HCT116 (cell line): ENCODE measurements at places on chromosomes 2 and 18. TPM values are rescaled to one million over a fixed set of nuclear protein-coding genes. Genes with fewer than 3 reads are reported as not detected.

- DNase-seq: no peak
Observed at GRCh38 chr2:205805136-205805535, 122.8 kb downstream of the NRP2 start.

DNA sequence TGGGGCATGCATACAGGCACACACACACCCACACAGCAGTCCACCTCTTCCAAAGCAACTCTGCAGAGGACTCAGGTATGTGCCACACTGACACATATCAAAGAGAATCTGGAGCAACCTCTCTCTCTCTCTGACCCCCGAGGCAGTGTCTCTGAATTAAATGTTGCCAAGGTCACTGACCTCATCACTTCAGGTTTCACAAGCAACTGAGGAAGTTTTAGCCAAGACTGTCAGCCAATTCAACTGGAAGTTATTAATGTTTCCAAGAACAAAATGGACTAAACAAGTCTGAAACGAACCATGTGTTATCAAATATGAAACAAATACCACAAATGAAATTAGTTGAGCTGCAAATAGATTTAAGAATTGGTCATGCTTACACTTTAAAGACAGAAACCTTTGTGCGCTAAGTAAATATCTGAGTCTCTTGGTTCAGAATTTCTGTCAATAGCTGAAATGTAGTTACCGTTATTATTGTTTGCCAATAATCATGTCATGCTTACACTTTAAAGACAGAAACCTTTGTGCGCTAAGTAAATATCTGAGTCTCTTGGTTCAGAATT is 86.1 kb downstream of the SLC25A12 start:
- DNase-seq: no peak

LCT gene
- total RNA-seq: 0.12 TPM

BOLL gene
- not detected for total RNA-seq

GRCh38 chr2:240739797-240740196 is 48.1 kb downstream of the AQP12A start:
- DNase-seq: no peak

DNA sequence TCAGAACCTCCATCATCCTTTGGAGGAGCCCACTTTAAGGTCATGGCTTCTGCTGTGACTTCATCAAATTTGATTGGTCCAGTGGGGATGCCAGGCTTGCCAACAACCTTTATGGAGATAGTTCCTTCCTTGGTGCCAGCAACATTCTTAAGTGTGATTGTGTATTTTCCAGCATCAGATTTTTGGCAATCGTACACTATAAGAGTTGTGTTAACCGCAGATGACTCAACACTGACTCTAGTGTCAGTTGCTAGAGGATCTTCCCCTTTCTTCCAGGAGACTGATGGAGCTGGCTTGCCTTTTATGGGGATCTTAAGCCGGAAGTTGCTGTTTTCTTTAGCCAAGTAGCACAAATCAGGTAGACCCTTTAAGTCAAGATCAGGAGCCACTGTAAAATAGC is 98.7 kb downstream of the PLEKHA3 start:
- DNase-seq: no peak

GRCh38 chr2:64422466-64422865 is 31.5 kb upstream of the LGALSL start:
- no peak for DNase-seq

DNA sequence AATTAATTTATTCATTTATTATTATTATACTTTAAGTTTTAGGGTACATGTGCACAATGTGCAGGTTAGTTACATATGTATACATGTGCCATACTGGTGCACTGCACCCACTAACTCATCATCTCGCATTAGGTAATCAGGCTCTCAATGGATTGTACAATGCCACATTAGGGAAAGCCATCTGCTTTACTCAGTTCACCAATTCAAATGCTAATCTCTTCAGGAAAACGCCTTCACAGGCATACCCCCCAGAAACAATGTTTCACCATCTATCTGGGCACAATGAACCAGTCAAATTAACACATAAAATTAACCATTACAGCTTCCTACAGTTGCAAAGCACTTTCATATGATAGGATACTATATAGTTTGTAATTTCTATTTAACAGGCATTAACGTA is 84.8 kb upstream of the DNAJC10 start:
- no peak for DNase-seq

PSMA8 gene
- total RNA-seq: not detected

- DNase-seq: peak; percentile 96
Observed at GRCh38 chr2:33599175-33599942, at the start of gene FAM98A. Gene FAM98A (minus strand): TSS chr2:33599299. CDS start chr2:33599221, 78 bp downstream.

DNA sequence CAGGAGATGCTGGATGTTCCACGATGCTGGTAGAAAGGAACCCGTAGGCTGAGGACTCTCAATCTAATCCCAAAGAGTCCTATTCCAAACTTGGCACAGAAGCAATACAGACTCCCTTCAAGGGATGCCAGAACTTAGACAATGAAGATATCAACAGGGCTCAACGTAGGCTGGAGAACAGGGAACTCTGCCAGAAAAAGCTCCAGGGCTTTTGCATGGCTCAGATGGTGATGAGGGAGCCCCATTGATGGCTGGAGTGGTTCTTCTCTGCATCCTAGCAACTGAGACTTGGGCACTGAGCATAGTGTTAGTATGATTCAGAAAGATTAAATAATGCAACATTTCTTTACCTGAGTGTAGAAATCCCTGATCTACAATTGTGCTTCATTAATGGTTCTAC is 117.2 kb upstream of the NCK2 start:
- no peak for DNase-seq

- DNase-seq: no peak
Observed at GRCh38 chr18:23122334-23123229, 12.7 kb upstream of the CABLES1 start.

CCBE1 gene
- total RNA-seq: 0.84 TPM

GRCh38 chr2:84817239-84817655 is 63.6 kb downstream of the TRABD2A start:
- DNase-seq: no peak

ACSL3 gene
- total RNA-seq: 142 TPM

POTEJ gene
- total RNA-seq: not detected

DNA sequence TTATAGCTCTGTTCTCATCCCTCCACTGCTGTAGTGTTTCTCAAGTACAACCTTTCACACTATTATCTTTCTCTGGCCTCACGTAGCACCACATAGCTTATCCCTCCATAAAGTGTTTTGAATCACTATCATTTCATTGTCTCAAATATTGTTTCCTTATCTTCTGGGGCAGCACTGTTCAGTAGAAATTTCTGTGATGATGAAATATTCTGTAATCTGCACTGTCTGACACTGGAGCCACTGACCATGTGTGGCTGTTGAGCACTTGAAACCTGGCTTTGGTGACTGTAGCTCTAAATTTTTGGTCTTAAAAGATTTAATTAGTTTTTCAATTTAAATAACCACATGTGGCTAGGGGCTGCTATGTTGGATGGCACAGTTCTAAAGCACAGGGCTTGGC is 78.9 kb downstream of the CPS1 start:
- no peak for DNase-seq

DNA sequence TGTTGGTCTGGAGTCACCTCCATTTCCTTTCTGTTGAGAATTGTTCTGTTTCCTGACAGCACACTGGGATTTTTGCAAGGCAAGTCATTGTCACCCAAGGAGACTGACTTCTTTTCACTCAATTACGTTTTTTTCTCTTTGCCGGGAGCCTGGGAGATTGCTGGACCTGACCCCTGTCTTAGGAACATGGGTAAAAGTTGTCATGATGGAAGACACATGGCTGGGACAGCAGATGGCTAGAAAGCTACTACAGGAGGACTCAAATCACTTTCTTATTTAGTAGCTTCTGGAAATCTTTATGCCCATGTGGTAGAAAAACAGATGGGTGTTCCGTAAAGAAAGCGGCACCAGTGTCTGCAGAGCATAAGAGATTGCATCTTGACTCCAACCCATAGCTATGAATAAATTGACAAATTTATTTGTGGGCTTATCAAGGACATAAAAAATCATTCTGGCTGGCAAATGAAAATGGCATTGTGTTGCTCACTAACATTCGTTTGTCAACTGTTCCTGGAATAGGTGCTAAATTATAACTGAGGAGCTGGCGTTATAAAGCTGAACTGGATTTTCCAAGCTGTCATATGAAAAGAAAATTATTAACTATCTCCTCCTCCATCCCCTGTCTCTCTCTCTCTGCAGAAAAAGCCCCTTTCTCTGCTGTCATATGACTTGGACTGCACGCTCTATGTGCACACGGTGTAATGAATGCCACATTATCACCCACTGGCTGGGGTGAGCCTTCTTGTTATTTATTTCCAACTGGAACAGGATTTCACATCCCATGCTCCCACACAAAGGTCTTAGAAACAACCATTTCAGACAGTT is 159.8 kb downstream of the SH3RF3 start:
- no peak for DNase-seq

GRCh38 chr2:29879456-29879855 is 41.9 kb downstream of the ALK start:
- no peak for DNase-seq

DNA sequence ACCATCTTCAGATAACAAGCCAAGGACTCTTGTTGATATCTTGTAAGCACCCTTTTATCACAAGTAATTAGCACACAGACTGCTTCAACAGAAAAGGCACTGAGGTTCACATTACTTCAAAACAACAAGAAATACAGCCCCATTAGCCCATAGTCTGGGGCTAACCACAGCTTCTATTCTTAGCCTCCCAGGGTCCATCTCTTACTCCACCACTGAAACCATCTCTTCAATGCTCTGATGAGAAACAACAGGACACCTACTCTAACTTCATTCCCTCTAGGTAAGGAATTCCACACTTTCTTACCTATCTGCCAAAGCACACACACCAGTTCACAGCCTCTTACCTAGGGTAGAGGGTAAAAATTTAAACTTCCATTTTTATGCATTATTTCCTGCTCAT is 26.4 kb upstream of the CYTIP start:
- DNase-seq: no peak
